ENCODE measurements at places on chromosomes 2 and 18. TPM values are rescaled to one million over a fixed set of nuclear protein-coding genes. Genes with fewer than 3 reads are reported as not detected.

The TFCP2L1 gene
- 22.0 TPM for total RNA-seq

The ICA1L gene
- 2.3 TPM for total RNA-seq

The C2orf72 gene
- 1.5 TPM for total RNA-seq

- no peak for DNase-seq
Measured at GRCh38 chr2:230323385-230324106, 3.4 kb upstream of the SP140L start.

DNA sequence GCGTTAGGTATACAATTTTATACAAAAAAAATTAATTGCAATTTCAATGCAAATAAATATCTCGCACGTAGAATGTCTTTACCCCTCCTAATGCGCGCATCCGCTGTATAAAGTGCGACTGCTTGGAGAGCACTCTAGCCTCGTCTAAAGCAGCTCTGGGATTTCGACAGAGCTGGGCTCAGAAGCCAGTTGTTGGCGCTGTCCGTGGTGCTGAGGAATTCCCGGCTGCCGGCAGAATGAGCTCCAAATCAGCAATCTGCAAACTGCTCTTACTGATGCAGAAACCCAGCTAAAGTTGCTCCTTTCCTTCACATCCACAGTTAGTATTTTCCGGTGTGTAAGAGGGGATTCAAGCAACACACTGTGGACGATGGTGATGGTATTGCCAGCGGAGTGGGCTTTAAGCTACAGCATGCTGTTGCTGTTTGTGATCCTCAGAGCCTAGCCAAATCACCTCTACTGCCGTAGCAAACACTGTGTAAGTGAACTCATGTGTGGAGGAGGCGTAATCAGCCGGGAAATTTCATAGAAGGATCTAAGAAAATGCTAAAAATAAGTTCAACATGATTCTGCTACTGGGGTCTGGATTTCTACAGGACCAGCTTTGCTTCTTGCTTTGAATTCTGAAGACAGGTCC is at the start of gene VWC2L:
TSS of gene VWC2L (plus strand) at position 137 of the 637 bp plus-strand sequence. CDS start 3,140 bp downstream, outside the sequence.
- peak; percentile 83 for DNase-seq

GRCh38 chr2:235634435-235635158 is 140.8 kb downstream of the AGAP1 start:
- no peak for DNase-seq

- no peak for DNase-seq
Measured at GRCh38 chr2:86081724-86082123, 24.0 kb downstream of the POLR1A start.

DNA sequence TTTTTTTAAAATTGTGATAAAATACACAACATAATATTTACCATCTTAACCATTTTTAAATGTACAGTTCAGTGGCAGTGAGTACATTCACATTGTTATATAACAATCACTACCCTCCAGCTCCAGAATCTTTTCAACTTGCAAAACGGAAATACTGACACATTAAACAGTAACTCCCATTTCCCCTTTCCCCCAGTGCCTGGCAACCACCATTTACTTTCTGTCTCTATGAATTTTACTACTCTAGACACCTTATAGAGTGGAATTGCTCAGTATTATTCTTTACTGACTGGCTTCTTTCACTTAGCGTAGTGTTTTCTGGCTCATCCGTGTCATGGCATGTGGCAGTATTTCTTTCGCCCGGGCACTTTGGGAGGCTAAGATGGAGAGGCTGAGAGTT is 32.6 kb downstream of the FASTKD2 start:
- DNase-seq, result no peak

DNA sequence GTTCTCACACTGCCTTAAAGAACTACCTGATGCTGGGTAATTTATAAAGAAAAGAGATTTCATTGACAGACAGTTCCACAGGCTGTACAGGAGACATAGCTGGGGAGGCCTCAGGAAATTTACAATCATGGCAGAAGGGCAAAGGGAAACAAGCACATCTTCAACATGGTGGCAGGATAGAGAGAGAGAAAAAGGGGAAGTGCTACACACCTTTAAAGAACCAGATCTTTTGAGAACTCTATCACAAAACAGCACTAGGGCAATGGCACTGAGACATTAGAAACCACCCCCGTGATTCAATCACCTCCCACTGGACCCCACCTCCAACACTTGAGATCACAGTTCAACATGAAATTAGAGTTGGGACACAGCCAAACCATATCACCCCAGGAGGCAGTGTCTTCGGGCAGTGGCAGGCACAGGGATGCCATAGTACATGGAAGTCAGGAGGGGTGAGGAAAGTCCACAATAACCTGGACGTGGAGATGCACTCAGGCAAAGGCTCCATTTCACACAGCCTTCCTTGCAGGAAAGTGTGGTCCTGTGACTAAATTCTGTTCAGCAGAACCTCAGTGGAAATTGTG is 120.4 kb upstream of the SERPINE2 start:
- DNase-seq, result no peak
